Effector CD8-positive, alpha-beta T cell (primary cell): ENCODE measurements at places on chromosomes 12 and 14.
A peak's percentile ranks its signal among the peaks of the same experiment; 100 is the strongest.

GRCh38 chr12:69404851-69405565, 45.5 kb downstream of the YEATS4 start:
- no peak for DNase-seq

DNA sequence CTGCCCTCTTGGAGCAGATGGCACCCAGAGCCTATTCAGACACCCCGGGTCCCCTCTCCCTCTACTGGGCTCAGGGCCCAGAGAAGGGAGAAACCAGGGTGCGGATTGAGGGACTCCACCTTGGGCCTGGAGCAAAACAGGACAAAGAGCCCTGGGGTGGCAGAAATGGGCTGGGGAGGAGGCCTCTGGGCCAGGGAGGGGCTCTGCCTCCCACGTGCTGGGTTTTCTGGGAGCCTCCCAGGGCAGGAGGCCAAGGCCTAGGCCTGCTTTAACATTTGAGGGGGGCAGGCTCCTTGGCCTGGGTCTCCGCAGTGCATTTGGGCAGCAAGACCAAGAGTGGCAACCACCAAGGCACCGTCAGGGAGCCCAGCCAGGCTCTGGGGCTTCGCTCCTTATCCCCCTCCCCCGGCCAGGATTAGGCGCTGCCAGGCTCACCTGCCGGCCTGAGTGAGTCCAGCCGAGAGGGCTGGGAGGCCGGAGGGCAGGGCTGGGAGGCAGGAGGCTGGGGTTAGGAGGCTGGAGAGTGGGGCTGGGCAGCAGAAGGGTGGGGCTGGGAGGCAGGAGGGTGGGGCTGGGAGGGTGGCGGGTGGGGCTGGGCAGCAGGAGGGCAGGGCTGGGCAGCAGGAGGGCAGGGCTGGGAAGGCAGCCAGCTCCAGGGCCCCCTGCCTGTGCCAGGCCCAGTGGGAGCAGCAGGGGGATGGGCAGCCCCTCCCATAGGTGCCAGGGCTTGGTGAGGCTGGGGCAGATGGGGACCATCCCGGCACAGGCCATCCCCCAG, 101.8 kb upstream of the EIF5 start:
- no peak for DNase-seq

- DNase-seq = no peak
Observed at GRCh38 chr12:40170593-40170992, 54.2 kb upstream of the LRRK2 start.

GRCh38 chr14:102150744-102151143, 11.0 kb downstream of the WDR20 start:
- no peak for DNase-seq

- DNase-seq = no peak
Observed at GRCh38 chr14:24207104-24207551, 1.6 kb downstream of the TSSK4 start.

GRCh38 chr14:23172096-23172495, 11.4 kb downstream of the SLC7A8 start:
- DNase-seq = no peak

DNA sequence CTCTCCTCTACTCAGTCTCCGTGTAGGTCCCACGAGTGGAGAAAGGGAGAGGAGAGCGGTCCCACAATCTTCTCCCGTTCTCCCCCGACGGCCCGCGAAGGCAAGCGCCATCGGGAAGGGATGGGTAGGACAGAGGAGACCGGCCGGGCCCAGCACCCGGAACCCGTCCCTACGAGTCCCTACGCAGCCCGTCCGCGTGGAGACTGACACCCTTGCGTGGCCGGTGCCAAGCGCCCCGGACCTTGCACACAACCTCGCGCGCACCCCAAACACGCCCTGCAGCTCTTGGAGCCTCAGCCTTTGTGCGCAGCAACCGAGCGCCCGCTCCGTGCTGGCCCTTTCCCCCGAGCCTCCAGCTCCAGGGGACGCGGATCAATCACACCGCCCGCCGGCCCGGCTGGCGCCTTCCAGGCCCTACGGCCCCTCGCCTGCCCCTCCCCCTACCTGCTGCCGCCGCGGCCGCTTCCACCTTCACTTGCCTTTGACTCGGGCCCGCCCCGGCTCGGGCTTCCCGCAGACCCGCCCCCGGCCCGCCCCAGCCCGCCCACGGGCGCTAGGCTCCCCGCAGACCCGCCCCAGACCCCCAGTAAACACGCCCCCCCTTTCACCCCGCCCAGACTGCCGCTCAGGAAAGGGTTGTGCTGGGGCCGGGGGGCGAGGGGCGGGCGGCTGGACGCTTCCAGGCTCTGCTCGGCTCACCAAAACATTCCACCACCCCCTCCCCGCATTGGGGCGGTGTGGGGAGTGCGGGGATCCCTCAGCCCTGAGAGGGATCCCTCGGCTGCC, at the start of gene NDRG2:
TSS of gene NDRG2 (minus strand) at position 477 of the 786 bp plus-strand sequence. CDS start 1,746 bp downstream, outside the sequence.
- peak; percentile 74 for DNase-seq

DNA sequence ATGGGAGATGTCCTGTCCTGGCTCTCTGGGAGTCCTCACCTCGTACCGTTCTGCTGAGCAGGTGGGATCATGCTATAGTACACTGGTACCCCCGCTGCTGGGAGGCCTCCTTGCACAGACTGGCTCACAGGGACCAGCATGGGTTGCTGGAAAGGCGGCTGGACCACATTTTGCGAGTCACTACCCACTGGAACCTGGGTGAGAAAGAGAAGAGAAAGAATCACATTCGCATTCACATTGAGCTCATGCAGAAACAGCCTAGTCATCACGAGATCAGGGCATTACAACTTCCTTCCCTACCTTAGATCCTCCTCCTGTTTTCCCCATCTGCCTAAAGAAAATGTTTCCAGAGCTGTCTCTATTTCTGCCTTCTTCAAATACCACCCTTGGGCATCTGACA, 17.3 kb upstream of the STAC3 start:
- DNase-seq = no peak

GRCh38 chr12:101924618-101925017, 47.2 kb downstream of the DRAM1 start:
- DNase-seq = no peak

- DNase-seq = peak; percentile 29
Observed at GRCh38 chr12:96193725-96194575, at the start of gene ELK3. TSS of gene ELK3 (plus strand) at chr12:96194375.

DNA sequence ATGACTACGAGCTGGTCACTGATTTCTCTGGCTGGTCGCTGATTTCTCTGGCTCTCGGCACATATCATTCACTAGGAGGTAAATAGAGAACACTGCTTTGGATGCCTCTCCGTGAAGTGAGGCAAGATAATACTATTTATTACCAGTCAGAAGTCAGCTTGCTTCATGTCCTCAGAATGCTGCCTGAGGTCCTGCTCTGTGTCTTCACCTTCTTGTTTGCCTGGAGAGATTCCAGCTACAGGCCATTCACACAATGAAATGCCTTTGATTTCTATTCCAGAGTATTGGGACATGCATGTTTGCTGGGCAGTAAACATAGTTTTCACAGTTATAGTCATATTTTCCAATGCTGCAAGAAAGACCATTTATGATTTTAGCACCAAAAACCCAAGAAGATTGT, 106.7 kb downstream of the AEBP2 start:
- DNase-seq = no peak

DNA sequence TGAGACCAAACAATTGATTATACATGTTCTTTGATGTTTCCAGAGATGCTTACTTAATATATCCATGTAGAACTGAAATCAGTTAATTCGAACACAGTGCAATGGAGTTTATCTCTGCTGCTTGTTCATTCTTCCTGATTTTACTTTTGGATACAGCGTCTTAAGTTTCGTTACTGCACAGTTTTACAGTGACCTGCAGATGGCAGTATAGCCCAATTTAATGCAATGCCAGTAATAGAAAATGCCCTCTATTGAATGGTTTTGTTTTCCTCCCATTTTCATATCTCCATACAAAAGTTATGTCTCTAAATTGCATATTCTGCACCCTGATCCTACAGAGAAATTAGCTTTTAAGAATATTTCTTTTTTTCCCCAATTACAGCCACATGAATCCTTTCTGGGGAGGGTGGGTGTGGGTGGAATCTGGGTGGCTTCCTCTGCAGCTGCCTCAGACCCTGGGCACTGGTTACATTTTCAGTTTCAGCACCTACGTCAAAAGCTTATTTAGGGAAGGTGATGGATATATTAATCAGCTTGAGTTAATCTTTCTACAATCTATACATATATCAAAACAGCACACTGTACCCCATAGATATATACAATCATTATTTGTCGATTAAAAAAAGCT, 101.1 kb upstream of the DCD start:
- peak; percentile 12 for DNase-seq

GRCh38 chr12:4572680-4573079, 10.7 kb downstream of the DYRK4 start:
- DNase-seq = no peak
